Stimulated activated CD4-positive, alpha-beta T cell treated with anti-CD3 and anti-CD28 coated beads, Interleukin-1b, Interleukin-23, amount 100 ng/mL, for 1 hour (primary cell): ENCODE measurements at places on chromosomes 1 and 21.

GRCh38 chr1:243251539-243251938 lies 3.5 kb downstream of the CEP170 start:
- DNase-seq: no peak

DNA sequence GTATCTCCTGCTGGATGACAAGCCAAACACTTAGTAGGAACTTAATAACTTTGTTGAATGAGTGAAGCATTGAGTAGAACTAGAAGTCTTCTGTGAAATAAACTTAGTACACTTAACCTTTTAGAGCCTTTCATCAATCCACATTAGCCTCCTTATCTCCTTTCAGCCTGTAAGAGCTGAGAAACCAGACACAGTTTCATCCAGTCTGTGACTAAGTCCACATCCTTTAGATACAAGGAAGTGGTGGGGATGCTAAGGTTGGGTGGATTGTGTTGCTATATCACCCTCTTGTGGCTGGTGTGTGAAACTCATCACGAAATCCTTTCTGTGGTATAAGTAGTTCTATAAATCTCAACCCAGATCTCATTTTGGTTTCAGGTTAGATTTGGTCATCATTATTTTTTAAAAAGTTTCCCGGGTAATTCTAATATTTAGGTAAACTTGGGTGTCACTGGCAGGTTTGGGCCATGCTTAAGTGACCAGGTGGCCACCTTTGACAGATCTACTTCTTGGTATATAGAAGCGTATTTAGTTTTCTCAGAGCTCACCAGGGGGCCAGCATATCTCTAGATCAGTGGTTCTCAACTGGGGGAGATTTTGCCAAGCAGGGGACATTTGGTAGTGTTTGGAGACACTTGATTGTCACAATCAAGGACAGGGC lies 27.8 kb upstream of the CD84 start:
- DNase-seq: peak; percentile 37

DNA sequence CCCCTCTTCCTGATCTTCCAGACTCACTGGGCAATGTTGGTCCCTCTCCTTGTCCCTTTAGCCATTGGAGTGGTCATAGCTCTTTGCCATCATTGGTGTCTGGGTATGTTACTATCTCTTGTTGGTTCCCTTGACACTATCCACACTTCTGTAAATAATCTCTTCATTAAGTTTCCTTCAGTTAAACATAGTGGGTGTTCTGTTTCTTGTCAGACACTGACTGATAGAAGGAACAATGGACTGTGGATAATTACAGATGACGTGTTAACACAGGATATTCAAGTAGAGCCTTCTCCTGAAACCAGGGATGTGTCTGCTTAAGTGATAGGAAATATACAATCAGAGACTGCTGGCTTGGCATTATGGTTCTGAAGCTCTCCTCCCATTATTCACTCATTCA lies 458.3 kb upstream of the USP24 start:
- DNase-seq: no peak

GRCh38 chr1:204463125-204464060 lies 31.2 kb downstream of the PIK3C2B start:
- no peak for DNase-seq

GRCh38 chr1:235659186-235659771 lies 9.7 kb upstream of the GNG4 start:
- no peak for DNase-seq

DNA sequence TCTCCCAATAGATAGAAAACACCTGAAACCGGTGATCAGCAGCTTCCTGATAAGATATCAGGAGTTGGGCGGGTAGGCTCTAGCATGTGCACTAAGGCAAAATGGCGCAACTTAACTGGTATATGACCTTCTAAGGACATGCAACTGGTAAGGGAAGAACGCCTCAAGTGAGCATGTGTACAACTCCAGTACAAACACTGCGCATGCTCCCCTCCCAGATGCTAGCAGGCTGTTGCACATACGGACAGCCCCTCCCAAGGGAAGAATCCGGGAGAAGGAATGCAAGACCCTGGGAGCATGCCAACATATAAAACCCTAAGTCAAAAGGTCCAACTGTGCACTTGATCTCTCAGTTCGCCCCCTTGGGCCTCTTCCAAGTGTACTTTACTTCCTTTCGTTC lies 110.8 kb downstream of the TSEN15 start:
- no peak for DNase-seq

DNA sequence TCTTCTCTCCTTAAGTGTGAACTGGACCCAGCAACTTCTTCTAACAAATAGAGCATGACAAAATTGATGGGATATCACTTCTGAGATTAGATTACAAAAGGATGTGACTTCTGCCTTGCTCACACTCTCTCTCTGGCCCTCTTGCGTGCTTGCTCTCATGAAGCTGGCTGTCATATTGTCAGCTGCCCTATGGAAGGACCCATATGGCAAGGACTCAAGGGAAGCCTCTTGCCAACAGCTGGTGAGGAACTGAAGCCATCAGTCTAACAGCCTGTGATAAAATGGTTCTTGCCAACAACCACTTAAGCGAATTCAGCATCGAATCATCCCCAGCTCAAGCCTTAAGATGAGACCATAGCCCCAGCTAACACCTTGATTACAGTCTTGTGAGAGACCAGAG lies 4.8 kb upstream of the TLR5 start:
- DNase-seq: no peak

DNA sequence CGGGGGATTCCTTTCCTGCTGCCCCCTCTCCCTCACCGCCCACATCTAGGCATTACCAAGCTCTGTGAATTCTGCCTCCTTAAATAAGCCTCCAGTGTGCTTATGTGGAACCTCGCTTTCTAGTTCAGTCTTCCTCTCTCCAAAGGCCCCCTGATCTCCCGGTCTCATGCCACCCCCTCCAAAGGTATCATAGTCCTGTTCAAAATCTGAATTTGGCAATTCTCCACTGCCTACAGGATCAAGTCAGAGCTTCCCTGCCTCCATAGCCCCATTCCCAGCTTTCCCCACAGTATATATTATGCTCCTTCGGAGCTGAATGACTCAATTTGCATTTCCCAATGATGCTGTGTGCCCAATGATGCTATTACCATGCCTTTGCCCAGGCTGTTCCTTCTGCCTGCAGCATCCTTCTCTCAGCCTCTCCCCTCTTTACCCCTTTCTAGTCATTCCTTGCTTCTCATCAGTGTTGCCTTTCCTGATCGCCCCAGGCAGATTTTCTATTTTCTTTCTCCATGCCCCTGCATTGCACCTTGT lies 1.7 kb downstream of the AZIN2 start:
- no peak for DNase-seq

GRCh38 chr1:94701796-94702441 lies 118.2 kb upstream of the SLC44A3 start:
- DNase-seq: no peak

GRCh38 chr1:7281821-7282220 lies 489.3 kb upstream of the VAMP3 start:
- DNase-seq: no peak

- no peak for DNase-seq
Measured at GRCh38 chr1:4851385-4852065, 197.1 kb downstream of the AJAP1 start.

DNA sequence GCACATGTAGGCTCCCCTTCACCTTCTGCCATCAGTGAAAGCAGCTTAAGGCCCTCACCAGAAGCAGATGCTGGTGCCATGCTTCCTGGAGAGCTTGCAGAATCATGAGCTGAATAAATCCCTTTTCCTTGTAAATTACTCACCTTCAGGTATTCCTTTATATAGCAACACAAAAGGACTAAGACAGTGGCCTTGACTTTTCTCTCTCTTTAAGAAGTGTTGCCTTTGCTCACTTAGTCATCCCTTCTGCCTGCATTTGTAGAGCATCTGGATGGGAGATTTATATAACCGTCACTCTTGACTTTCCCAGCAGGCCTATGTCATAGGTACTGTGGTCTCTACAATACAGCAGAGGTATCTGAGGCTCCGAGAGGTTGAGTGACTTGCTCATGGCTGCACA lies 3.7 kb downstream of the PCSK9 start:
- DNase-seq: no peak

DNA sequence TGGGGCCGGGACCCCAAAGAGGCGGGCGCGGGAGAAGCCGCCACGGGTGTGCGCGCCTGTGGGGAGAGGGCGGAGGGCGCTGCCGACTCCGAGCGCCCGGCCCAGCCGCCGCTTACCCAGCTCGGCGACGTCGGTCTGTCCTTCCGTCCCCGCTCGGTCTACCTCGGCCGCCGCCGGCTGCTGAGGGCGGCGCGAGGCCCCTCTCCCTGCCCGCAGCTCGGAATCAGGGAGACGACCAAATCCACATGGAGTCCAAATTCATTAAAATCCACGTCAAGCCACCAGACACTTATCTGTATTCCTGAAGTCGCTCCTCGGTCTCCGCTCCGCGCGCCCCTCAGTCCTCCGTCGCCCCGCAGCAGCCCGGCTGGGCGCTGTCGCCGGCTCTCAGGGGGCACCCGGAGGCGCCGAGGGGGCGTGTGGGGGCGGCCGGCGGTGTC lies 637 bp downstream of the PLXNA2 start:
- DNase-seq: no peak

DNA sequence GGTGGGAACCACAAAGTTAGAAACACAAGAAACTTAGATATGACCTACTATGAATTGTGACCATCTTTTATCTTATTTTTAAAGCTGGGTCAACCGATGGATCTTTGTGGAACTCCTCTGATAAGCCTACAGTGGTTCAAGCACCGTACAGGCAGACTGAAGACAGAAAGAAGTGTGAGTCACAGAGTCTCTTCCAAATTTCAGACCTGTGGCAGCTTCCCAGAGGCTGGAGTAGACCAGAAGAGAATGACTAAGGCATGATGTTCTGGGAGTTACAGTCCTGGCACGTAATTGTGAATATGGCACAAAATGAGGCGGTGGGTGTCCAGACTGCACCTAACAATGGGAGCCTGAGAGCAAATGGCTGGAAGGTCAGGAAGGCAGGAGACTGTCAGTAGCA lies 70.0 kb downstream of the LMO4 start:
- no peak for DNase-seq

DNA sequence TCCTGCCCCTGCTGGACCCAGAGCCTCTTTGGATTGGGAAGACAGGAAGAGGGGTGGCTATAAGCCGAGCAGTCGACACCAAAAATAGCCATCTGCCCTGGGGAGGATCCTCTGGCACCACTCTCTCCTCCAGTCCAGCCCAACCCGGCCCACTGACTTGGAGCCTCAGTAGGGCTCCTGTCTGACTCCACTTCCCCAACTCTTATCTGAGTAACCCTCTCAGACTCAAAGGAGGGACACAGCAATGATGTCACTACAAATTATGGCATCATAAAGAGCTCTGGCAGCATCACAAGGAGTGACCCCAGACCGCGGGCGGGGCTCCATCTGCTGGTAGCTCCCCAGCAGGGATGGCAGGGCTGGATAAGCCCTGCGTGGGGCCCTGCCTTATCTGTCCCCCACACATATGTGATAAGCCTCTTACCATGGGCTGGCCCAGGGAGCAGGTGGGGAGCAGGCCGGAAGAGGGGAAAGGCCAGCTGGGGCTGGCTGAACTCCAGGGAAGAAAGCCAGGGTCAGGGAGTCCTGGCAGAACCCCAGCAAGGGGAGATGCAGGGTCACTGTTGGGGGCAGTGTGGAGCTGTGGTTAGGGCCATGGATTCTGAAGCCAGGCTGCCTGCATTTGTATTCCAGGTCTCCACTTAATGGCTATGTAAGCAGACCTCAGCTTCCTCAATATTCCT lies 4.6 kb upstream of the SLC6A9 start:
- DNase-seq: no peak

- DNase-seq: no peak
Measured at GRCh38 chr1:240441669-240442068, 170.3 kb downstream of the GREM2 start.

DNA sequence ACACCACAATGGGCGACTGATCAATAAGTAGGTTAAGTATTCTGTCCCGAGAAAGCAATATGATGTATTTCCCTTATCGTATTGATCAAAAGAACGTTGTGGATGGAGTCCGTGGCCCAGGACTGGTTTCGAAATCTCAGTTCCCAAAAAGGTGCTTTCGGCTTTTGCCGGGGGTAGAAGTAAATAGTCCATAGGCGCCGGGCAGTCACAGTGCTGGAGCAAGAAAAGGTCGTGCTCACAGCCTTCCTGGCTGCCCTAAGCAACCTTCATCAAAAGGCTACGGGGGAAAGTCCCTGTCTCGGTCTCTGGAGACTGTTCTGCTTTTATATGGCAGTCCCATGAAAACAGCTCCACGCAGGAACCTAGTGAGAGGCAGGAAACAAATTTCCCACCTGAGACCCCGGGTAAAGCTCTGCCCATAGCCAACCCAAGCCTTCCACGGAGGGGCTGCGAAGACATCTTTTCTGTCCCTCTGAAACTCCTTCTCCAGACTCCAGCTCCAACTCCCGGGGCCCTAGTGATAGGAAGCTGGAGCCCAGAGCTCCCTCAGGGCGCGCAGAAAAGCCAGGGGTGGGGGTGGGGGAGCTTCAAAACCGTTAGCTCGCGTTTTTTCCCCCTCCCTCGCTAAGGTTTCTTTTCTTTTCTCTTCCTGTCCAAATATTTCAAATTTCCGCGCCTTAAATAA lies 7.0 kb downstream of the CDKN2C start:
- no peak for DNase-seq

DNA sequence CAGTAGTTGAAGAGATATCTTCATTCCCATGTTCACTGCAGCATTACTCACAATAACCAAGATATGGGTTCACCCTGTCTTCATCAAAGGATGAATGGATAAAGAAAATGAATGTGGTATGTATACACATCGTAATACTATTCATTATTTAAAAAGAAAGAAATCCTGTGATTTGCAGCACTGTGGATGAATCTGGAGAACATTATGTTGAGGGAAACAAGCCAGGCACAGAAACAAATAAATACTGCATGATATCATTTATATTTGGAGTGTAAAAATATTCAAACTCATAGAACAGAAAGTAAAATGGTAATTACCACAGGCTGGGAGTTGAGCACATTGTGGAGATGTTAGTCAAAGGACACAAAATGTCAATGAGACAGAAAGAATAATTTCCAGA lies 977.2 kb downstream of the AMY1C start:
- DNase-seq: no peak

DNA sequence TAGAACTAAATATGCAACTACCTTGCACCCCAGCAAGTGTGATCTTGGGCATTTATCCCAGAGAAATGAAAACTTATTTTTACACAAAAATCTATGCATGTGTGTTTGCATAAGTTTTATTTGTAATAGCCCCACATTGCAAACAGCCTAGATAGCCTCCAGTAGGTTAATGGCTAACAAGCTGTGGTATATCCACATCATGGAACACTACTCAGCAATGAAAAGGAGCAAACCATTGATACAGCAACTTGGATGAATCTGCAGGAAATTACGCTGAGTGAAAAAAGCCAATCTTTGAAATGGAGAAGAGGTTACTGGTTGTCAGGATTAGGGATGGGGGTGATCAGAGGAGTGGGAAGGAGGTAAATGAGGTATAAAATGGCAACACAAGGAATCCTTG lies 67.8 kb downstream of the HHAT start:
- DNase-seq: no peak

GRCh38 chr21:36080386-36080785 lies 10.6 kb downstream of the CBR1 start:
- no peak for DNase-seq
